Caudate nucleus (tissue), 63 donors: ENCODE measurements at places on chromosomes 16 and 17.
A peak's percentile ranks its signal among the peaks of the same experiment; 100 is the strongest.

- DNase-seq: no peak
These were observed 5.1 kb upstream of the CLUH start for GRCh38 chr17:2716649-2717048.

GRCh38 chr16:70804734-70805169 is 3.8 kb upstream of the VAC14 start:
- no peak for DNase-seq

- DNase-seq: no peak
These were observed 2.2 kb upstream of the CTRB1 start for GRCh38 chr16:75216576-75216975.

DNA sequence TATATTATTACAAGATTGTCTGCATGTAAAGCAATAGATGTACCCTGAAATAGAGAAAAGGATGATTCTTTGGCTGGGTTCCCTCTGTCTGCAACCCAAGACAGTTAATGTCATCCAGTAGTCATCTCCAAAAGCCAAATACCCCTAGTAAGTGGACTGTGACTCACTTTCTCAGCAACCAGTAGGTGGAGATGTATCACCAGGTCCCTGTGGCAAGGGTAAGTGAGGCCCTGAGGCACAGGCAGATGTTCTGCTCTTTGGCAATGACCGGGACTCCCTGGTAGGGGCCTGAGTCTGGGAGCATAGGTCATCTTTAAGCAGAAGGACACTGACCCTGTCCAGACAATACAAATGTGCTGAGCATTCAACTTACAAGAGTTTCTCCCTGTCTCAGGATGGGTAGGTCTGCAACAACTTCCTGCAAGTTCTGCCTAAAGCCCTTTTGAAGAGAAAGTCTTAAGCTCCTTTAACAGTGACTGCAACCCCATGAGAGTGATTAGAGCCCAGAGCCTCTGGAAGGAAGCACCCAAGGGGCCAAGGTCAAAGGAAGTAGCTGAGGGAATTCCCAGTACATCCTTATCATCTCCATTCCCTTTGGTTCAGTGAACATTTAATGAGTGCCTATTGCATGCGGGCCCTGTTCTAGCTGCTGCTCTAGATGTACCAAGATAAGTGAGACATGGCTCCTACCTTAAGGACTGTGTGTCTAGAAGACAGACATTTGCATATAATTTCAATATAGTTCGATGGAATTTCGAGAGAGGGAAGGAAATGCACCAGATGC is 31.9 kb downstream of the PMP22 start:
- no peak for DNase-seq

GRCh38 chr17:61970030-61970429 is 42.2 kb upstream of the INTS2 start:
- DNase-seq: no peak

DNA sequence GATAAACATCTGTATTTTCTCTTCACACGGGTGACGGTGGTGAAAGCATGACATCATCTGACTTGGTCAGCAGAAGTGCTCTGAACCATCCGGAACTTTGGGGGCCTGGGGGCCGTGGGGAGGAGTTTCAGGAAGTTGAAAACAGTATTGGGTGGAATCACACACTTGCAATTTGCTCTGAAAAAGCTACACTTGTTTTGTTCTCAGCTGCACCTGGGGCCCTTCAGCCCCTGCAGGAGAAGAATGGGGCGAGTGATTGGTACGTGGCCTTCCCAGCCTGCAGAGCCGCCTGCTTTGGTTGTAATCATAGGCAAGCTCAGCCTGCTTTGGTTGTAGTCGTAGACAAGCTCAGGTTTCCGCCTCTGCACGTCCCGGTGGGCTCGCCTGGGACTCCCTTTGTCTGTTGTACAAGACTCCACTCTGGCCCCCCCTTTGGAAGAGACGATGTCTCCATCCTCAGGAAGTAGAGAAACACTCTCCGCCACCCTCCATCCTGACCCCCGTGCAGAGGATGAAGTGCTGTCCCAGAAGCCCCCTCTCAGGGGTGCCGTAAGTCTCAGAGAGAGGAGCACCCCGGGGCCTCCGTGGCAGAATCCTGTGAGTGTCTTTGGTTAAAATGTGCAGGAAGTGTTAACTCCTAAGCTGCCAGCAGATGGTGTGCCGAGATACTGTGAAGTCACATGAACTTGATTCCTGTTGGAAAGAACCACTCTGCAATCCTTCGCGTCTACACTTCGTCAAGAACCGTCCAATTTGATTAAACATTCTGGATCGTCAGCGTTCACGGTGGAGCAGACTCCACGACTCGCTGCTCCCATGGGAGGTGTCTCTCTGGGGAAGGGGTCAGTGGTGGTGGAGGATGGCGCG is 5.4 kb downstream of the BANP start:
- no peak for DNase-seq

GRCh38 chr17:11554042-11554441 is 44.2 kb upstream of the DNAH9 start:
- DNase-seq: no peak

DNA sequence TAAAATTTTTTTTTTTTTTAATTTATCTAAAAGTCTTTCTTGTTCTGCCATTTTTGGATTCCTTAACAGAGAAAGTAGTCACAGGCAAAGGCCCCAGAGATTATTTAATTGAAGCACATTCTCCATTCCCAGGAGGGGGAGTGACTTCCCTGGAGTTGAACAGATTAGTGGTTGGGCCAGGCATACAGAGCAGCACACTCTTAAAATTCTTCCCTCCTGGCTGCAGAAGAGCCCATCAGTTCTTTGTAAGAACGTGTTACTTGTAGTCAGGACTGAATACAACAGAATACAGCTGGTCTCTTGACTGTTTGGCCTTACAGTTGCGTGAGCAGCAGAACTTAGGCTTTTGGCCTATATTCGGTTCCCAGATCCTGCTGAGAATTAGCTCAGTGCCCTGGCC is 1.8 kb downstream of the ALKBH5 start:
- DNase-seq: no peak

DNA sequence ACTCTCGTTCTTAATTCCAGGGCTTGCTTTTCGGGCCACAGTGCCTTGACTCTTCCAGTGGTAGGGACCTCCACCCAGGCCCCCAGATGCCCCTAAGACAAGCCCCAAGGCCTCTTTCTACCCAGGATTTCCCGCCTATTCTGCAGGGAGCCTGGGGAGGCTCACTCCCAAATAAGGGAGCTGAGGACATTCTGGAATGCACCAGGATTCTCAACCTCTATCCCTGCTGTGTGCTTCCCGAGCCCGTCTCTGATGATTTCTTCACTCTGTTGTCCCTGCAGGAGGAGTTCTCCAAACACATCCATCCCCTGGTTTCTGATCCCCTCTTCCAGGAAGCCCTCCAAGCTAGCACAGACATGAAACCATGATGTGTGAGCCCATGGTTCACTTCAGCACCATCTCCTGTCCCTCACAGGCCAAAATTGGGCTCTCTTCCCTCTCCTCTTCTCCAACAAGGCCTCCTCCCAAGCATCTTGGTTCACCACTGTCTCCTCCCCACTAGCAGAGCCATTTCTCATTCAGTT is 255.9 kb downstream of the KATNIP start:
- no peak for DNase-seq

DNA sequence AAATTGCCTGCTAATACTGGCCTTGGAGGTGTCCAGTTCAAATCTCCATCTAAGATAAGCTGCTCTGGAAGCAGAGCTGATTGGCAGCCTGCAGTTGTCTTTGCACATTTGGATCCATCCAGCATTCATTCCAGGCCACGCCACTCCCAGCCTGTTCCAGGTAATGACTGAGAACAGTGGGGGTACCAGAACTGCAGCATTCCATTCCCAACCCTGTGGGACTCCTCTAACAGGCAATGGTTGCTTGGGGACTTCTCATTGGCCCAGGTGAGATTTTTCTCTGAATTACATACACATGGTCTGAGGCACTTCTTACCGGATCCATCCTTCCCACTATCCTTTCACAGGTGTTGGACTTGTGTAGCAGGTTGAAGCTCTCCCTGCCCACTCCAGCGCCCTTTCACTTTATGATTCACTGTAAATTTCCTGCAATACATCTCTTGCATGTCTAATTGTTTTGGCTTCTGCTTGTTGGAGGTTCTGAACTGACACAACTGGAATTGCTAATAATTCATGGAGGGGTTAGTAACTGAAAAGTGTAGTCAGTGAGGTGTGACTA is 206.1 kb upstream of the ZFHX3 start:
- no peak for DNase-seq

DNA sequence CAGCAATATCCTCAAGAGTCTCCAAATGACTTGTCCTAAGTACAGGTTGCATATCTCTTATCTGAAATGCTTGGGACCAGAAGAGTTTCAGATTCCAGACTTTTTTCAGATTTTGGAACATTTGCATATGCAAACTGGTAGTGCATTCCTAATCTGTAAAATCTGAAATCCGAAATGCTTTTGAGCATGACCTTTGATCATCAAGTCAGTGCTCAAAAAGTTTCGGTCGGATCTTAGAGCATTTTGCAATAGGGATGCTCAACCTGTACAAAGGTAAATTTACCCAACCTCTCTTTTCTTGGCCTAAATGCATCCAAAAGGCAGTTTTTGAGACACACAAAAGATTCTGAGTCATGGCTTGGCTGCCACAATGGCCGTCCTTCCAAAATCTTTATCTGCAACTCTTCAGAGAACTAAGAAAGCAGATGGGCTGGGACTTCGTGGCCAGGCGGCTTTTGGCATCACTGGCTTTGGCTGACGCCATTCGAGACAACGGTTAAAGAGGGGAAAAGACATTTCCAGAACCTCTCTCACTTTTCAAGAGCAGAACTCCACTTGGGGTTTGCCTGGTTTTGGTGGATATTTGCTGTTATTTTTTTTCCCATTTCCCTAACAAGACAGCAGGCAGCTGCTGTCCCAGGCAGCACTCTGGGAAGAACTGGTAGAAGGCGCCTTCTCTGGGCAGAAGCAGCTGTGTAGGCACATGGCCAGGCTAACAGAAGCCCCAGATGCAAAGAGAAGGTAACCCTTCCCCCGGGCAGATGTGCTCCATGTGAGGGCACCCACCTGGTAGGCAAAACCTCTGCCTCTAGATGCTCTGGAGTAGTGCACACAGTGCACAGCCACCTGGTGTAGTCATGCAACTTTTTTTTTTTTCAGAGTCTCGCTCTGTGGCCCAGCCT is 8.9 kb downstream of the CPPED1 start:
- no peak for DNase-seq

DNA sequence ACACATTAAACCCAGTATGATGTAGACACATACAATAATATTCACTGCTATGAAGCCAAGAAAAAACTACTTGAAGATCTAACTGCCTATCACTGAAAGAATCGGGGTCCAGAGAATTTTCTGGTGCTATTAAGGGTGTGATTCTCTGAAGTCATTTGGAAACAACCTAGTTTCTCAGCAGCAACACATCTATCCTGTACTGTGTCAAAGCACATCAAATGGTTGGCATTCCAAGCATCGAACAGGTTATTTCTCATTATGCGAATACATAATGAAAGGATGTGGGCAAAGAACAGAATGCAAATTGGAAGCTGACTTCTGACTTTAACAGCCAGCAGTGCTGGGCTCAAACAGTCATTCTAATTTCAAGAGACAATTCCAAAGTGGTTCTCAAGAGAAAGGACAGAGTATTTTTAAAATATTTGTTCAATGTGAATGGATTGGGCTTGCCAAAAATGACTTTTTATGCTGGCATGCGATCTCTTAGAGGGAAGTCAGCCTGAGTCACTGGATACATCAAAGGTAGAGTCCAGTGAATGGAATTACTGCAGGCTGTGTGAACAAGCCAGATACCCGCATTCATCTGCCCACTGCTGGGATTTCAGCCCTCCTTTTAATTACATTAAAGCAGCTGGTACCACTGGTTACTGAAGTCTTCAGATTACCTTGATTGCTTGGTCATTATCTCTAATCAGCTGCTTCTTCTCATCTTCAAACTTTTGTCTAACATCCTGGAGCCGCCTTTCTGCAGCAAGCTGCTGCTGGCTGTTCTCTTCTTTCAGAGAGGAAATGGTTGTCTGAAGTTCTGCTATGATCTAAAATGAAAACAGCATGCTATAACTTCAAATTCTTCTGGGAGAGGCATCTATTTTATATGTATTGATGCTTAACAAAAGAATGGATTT is 181.2 kb upstream of the AXIN2 start:
- no peak for DNase-seq

- no peak for DNase-seq
These were observed 443.3 kb downstream of the HAPSTR1 start for GRCh38 chr16:9534759-9535158.

DNA sequence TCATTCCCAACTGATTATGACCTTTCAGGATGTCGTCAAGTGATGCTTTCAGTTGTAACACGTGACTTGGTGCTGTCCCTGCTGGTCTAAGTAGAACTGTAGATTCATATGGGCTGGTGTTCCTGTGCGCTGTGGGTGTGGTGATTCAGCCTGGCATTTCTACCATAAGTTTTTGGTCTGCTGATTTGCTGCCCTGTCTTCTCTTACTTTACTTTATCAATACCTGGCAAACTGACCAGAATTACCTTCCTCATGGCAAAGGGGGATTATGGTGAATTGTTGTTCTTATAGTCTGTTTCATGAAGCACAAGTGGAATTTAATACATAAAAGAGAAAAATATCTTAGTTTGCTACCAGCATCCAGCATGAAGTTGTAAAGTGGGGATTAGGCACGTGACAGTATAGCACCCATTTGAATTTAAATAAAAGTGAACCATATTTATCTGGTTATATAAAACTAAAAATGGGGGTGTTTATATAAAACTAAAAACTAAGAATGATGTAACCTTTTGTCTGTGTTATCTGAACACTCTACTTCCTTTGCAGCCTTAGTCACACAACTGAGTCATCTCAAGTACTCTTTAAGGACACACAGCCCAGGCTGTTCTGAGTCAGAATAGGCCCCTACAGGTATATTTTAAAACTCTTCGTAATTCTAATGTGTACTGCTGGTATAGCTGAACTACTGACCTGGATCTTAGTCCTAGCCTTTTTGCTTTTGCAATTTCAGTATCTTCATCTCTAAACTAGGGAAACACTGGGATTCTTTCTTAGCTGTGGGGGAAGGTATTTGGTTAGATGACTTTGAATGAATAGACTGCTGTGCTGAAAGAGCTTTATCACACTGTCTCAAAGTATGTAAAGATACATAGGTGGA is 28.3 kb downstream of the TTC19 start:
- peak; percentile 87 for DNase-seq
